ENCODE measurements at places on chromosomes 11 and 22. TPM values are rescaled to one million over a fixed set of nuclear protein-coding genes. Genes with fewer than 3 reads are reported as not detected.

DNA sequence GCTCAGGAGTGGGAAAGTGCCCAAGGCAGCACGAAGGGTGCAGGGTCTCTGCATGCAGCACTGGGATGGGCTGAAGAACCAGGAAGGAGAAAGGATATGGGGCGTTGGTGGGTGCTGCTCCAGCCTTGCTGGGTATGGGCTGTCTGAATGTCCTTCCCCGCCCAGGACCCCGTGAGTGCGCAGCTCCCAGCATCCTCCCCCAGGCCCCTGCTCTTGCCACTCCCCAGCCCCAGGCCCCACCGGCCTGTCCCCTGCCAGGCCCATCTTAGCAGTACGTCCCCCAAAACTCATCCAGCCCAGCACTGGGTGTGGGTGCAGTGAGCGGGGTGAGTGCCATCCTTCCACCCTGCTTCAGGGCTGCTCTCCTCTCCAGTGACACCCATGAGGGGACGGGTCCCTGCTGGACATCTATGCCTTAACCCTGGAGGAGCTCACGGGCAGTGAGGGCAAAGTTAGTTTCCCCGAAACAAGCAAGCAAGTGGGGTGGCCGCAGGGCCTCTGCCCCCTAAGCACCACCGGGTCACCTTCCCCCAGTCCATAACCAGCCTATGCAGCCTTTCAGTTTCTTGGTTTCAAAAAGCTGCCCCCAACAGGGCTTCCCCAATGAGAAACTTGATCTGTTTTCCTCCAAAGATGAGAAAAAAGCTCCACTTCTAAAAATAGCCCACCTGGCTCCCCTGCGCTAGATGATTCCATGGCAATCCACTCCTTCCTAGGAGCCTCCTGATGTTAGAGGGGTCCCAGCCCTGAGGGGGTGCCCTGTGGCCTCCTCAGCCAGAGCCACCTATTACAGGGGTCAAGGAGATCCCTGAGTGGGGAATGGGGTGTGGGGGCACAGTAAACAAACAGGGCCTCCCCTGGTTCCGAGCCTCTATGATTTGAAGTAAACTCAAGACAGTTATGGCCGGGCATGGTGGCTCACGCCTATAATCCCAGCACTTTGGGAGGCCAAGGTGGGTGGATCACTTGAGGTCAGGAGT is 103.8 kb downstream of the MORC2 start:
- no peak overlapping the region for H3K4me3 ChIP-seq
- no peak overlapping the region for H3K27ac ChIP-seq
- no peaks in the 10 kb centered on the region for H3K27me3 ChIP-seq
- H3K4me1 ChIP-seq, result no peaks in the 10 kb centered on the region

GRCh38 chr11:127412722-127413380 is 412.3 kb upstream of the KIRREL3 start:
- no peaks in the 10 kb centered on the region for H3K4me1 ChIP-seq
- no peak overlapping the region for H3K27ac ChIP-seq
- H3K36me3 ChIP-seq, result no peaks in the 10 kb centered on the region

Gene KRTAP5-1
- total RNA-seq, result not detected

GRCh38 chr11:76806131-76806530 is 23.0 kb downstream of the TSKU start:
- no peaks in the 10 kb centered on the region for H3K36me3 ChIP-seq
- H3K4me3 ChIP-seq, result no peak overlapping the region
- H3K4me1 ChIP-seq, result no peaks in the 10 kb centered on the region
- no peak overlapping the region for H3K27ac ChIP-seq

- no peak overlapping the region for H3K27ac ChIP-seq
- no peak for DNase-seq
- no peak overlapping the region for H3K4me3 ChIP-seq
- no peaks in the 10 kb centered on the region for H3K27me3 ChIP-seq
- no peaks in the 10 kb centered on the region for H3K36me3 ChIP-seq
Measured at GRCh38 chr22:17318817-17319216, 50.4 kb upstream of the CECR2 start.

Gene NUDT22
- total RNA-seq, result 110 TPM

Gene LGALS1
- 222 TPM for total RNA-seq

- no peaks in the 10 kb centered on the region for H3K36me3 ChIP-seq
- no peak for DNase-seq
- no peak overlapping the region for H3K27ac ChIP-seq
- H3K27me3 ChIP-seq, result no peaks in the 10 kb centered on the region
Measured at GRCh38 chr11:106644824-106645223, 373.5 kb downstream of the GUCY1A2 start.

Gene FAT3
- 0.96 TPM for total RNA-seq

Gene PNPLA5
- not detected for total RNA-seq

DNA sequence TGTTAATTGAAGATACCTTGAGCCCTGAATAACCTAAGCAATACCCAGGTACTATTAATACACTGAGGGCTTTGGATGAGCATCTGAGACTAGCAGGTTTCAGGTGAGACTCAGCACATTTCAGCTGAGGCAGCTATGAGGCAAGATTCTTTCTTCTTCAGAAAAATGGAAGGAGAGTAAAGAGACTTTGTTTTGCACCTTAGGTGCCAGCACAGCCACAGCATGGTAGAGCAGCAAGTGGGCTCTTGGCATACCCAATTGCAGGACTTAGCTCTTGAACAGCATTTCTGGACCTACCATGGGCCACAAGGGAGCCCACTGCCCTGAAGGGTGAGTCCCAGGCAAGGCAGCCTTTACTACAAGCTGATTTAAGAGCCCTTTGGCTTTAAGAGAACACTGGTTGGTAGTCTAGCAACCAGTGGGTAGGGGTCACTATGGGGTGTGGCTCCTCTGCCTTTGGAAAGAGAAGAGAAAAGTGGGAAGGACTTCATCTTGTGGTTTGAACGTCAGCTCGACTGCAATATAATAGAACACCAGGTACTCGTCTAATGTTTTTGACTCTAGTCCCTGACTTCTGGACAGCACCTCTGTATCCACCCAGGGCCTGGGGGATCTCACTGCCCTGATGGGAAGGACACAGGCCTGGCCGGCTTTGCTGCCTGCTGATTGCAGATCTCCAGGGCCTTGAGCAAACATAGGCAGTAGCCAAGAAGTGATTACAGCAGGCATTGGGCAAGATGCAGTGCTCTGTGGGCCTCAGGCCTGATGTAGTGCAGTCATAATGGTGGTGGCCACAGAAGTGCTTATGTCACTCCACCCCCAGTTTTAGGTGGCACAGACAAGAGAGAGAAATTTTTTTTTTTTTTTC is 73.3 kb downstream of the GLYATL1 start:
- H3K4me1 ChIP-seq, result no peaks in the 10 kb centered on the region
- H3K4me3 ChIP-seq, result no peak overlapping the region
- no peak overlapping the region for H3K27ac ChIP-seq
- no peaks in the 10 kb centered on the region for H3K27me3 ChIP-seq

GRCh38 chr11:122661182-122661945 is 5.8 kb downstream of the UBASH3B start:
- H3K27ac ChIP-seq, result no peak overlapping the region
- no peak for DNase-seq
- H3K4me3 ChIP-seq, result no peak overlapping the region
- H3K27me3 ChIP-seq, result no peaks in the 10 kb centered on the region

Gene WBP2NL
- 1.9 TPM for total RNA-seq
